ENCODE measurements at places on chromosomes 12 and 14. TPM values are rescaled to one million over a fixed set of nuclear protein-coding genes. Genes with fewer than 3 reads are reported as not detected.

The ANGEL1 gene
- 29.2 TPM for polyA plus RNA-seq

GRCh38 chr14:56247495-56248200, 129.4 kb downstream of the PELI2 start:
- no peaks in the 10 kb centered on the region for H3K27me3 ChIP-seq
- peaks cover 4% of the 10 kb centered on the region for H3K36me3 ChIP-seq
- DNase-seq, result no peak
- no peak overlapping the region for H3K4me3 ChIP-seq
- no peak overlapping the region for H3K27ac ChIP-seq

DNA sequence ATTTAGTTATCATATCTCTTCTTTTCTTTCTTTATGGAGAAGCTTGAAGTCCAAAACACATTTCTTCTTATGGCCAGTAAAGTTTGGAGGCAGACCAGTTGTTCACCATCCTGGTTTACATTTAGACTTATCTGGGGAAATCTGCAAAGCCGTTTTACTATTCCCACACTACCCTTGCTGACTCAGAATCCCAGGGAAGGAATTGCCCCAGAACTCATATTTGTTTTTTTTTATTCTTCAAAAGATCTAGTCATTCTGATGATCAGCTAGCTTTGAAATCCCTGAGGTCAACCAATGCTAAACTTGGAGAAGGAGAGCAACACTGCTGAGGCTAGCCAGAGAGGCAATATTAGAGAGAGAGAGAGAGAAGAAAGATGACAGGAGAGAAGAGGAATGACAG, 12.3 kb upstream of the LMO3 start:
- H3K4me1 ChIP-seq, result no peaks in the 10 kb centered on the region
- H3K27ac ChIP-seq, result no peak overlapping the region
- no peaks in the 10 kb centered on the region for H3K27me3 ChIP-seq
- no peak overlapping the region for H3K4me3 ChIP-seq
- no peak for DNase-seq
- no peaks in the 10 kb centered on the region for H3K36me3 ChIP-seq

DNA sequence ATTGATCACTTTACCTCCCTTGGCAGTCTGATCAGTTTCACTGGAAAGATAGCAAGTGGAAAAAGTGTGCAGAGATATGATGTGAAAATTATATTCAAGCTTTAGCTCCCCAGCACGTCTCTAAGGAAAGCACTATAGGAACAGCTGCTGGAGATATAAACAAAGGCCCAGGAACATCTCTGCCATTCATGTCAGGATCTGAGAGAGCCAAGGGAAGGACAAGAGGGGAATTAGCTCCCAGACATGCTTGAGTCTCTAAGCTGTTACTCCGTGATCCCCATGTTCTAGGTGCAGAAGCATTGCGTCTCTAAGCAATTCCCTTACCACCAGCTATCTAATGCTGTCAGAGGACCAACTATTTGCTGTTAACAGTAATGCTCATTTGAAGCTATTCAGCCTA, 700.2 kb downstream of the DIO2 start:
- H3K4me3 ChIP-seq, result no peak overlapping the region
- H3K27me3 ChIP-seq, result no peaks in the 10 kb centered on the region
- no peak overlapping the region for H3K27ac ChIP-seq
- no peak for DNase-seq

The PRIMA1 gene
- 9.2 TPM for polyA plus RNA-seq

The PDE6H gene
- not detected for polyA plus RNA-seq

DNA sequence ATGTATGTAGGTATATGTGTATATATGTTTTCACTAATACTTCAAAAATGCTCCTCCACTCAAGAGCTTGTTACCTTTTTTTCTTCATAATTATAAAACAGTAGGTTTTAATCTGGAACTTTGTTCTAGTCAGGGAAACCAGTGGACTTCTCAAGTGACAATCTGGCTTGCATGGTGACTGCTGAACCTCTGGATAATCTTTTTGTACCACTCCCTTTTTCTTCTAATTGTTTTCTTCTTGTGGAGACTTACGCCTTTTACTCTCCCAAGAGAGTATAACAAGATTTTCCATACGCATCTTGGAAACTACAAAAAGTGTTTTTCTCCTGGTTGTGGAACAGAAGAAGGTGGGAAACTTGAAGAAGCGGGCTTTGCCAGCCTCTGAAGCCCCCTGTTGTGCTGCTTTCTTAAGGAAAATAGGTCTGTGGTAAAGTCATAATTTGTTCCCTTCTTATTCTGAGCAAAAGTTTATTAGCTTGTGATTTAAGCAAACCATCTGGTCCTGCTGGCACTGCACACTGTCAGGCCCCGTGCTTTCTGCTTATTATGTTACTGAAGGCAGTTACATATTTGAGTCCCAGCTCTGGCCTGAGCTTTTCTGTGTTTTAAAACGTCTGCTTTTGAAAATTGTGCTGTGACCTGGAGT, 291.8 kb downstream of the ERC1 start:
- H3K36me3 ChIP-seq, result no peaks in the 10 kb centered on the region
- H3K27ac ChIP-seq, result no peak overlapping the region
- H3K4me3 ChIP-seq, result no peak overlapping the region

The SELPLG gene
- polyA plus RNA-seq, result 5.6 TPM

- H3K27me3 ChIP-seq, result no peaks in the 10 kb centered on the region
- no peaks in the 10 kb centered on the region for H3K4me1 ChIP-seq
- no peak overlapping the region for H3K4me3 ChIP-seq
- no peaks in the 10 kb centered on the region for H3K36me3 ChIP-seq
These were observed 66.9 kb downstream of the CMKLR1 start for GRCh38 chr12:108271951-108272872.

The GRIN2B gene
- polyA plus RNA-seq, result 0.04 TPM

- H3K4me3 ChIP-seq, result no peak overlapping the region
- peak; percentile 58 for DNase-seq
- no peaks in the 10 kb centered on the region for H3K36me3 ChIP-seq
- no peak overlapping the region for H3K27ac ChIP-seq
These were observed 142.8 kb downstream of the SLC8A3 start for GRCh38 chr14:70045844-70046535.

The FNTB gene
- 26.2 TPM for polyA plus RNA-seq

GRCh38 chr12:24172031-24172772, 222.7 kb upstream of the SOX5 start:
- no peak overlapping the region for H3K4me3 ChIP-seq
- H3K27me3 ChIP-seq, result no peaks in the 10 kb centered on the region
- H3K36me3 ChIP-seq, result no peaks in the 10 kb centered on the region
- no peak for DNase-seq

The TM9SF1 gene
- 50.9 TPM for polyA plus RNA-seq

The CTSG gene
- 0.18 TPM for polyA plus RNA-seq

The CSAD gene
- polyA plus RNA-seq, result 60.0 TPM

DNA sequence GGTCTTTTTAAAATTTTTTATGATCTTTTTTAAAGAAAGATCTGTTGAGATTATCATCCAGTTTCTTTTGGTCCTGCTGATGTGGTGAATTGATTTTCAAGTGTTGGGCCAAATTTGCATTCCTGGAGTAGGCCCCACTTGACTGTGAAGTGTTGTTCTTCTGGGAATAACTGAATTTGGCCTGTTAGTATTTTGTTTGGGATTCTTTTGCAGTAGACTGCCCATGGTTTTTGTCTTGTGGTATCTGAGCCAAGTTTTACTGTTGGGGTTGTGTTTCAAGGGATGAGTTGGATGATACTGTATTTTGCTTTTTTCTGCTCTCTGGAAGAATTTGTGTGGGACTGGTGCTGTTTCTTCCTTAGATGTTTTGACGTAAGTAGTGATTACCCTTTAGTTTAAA, 4.0 kb upstream of the SYCP3 start:
- no peak overlapping the region for H3K27ac ChIP-seq
- H3K4me3 ChIP-seq, result no peak overlapping the region
- H3K27me3 ChIP-seq, result no peaks in the 10 kb centered on the region
- DNase-seq, result no peak

The PPP1R1A gene
- 17.2 TPM for polyA plus RNA-seq

GRCh38 chr12:107948391-107948945, 174.0 kb downstream of the ASCL4 start:
- no peak overlapping the region for H3K4me3 ChIP-seq
- H3K36me3 ChIP-seq, result no peaks in the 10 kb centered on the region
- peaks cover 3% of the 10 kb centered on the region for H3K27me3 ChIP-seq
- no peak for DNase-seq
- no peaks in the 10 kb centered on the region for H3K4me1 ChIP-seq
- no peak overlapping the region for H3K27ac ChIP-seq

DNA sequence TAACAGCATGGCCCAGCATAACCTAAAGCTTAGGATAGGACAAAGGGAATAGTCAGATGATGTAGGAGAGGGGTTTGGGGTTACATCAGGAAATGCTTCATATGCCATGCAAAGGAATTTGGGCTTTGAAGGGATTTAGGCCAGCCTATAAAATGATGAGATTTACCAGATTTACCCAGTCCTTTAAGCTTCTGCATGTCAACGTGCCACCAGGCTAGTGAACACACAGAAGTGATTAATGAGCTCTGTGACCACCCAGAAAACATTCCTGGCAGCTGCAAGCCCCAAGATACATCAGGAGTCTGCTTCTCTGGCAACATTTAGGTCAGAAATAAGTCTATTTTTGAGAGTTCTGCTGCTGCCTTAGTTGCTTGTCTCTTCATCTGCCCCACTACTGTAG, 118.3 kb downstream of the LRIG3 start:
- H3K27me3 ChIP-seq, result no peaks in the 10 kb centered on the region
- no peak overlapping the region for H3K27ac ChIP-seq
- H3K4me1 ChIP-seq, result no peaks in the 10 kb centered on the region
- H3K4me3 ChIP-seq, result no peak overlapping the region
- H3K36me3 ChIP-seq, result no peaks in the 10 kb centered on the region

GRCh38 chr14:50832935-50833630, 2.1 kb upstream of the NIN start:
- no peak overlapping the region for H3K4me3 ChIP-seq
- H3K27ac ChIP-seq, result no peak overlapping the region
- peaks cover 8% of the 10 kb centered on the region for H3K4me1 ChIP-seq
- no peaks in the 10 kb centered on the region for H3K36me3 ChIP-seq

The GALC gene
- 119 TPM for polyA plus RNA-seq

The CDCA3 gene
- 29.1 TPM for polyA plus RNA-seq

The ETV6 gene
- 14.9 TPM for polyA plus RNA-seq

DNA sequence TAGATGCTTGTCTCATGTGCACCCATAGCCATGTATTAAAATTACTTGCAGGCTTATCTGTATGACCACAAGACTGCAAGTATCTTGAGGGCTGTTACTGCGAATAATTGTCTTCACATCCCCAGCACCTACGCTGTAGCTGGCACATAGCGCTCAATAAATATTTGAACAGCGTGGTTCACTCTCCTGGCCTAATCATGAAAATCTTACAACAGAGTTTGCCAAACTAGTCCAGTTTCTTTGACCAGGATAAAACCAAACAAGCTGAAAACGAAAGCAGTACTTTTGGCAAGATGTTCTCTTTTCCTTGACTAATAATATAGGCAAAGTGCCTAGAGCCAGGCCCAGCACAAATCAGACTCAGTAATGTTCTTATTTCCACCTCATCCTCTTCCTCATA, 106.7 kb downstream of the RPS29 start:
- H3K27ac ChIP-seq, result no peak overlapping the region

GRCh38 chr14:73816393-73816816, 35.2 kb upstream of the PTGR2 start:
- no peaks in the 10 kb centered on the region for H3K4me1 ChIP-seq
- H3K36me3 ChIP-seq, result no peaks in the 10 kb centered on the region
- no peaks in the 10 kb centered on the region for H3K27me3 ChIP-seq
- peak; percentile 79 for DNase-seq
- peak overlapping the region; percentile 5 for H3K27ac ChIP-seq

GRCh38 chr12:119082496-119082895, 96.2 kb upstream of the HSPB8 start:
- no peak overlapping the region for H3K27ac ChIP-seq
- no peak overlapping the region for H3K4me3 ChIP-seq
- no peaks in the 10 kb centered on the region for H3K27me3 ChIP-seq
- H3K36me3 ChIP-seq, result no peaks in the 10 kb centered on the region
- H3K4me1 ChIP-seq, result no peaks in the 10 kb centered on the region
- no peak for DNase-seq

- H3K27me3 ChIP-seq, result no peaks in the 10 kb centered on the region
- H3K4me3 ChIP-seq, result no peak overlapping the region
- no peak overlapping the region for H3K27ac ChIP-seq
- H3K4me1 ChIP-seq, result no peaks in the 10 kb centered on the region
These were observed 136.8 kb downstream of the KCNH5 start for GRCh38 chr14:62908506-62908905.

DNA sequence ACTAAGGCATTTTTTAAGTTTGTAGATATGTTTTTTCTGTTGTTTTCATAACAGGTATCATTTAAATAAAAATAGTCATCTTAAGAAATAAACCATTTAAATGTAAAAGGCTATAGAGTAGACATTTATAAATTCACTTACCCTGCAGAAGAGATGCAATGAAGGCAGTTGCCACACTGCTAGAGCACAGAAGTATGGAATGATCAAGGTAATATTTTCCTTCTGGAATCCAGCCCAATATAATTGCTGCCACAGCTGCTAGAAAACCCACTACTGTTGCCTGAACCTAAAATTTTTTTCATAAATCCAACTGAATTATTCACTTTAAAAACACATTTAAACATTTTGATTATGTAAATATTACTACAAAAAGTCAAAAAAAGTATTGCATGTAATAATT, 69.2 kb downstream of the SLC41A2 start:
- no peak overlapping the region for H3K4me3 ChIP-seq
- no peaks in the 10 kb centered on the region for H3K36me3 ChIP-seq
- DNase-seq, result no peak
- H3K27me3 ChIP-seq, result no peaks in the 10 kb centered on the region

The CAPZA3 gene
- polyA plus RNA-seq, result 0.04 TPM

DNA sequence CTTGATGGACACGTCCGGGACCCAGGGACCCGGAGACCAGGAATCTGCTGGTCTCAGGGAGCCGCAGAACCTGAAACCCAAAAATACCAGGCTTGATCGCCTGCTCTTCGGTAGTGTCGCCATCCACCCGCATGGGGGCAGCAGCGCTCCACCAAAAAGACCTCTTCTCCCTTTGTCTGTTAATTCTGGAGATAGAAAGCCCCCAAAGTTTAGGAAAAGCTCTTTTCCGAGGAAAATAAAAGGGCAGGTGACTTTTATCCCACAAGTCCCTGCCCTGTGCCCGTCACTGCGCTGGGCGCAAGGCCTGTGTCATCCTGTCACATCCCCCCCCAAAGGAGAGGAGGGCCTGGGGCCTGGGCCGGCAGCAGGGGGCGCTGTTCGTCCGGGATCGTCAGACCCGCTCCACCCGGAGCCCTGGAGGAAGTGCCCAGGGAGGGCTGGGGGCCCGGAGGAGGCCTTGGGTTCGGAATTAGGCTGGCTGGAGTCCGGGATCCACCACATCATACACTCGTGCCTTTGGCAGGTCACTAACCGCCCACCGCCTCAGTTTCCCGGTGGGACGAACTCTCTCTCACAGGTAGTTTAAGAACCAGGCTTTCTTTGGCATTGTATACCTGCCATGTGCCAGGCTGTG, 31.9 kb downstream of the DAD1 start:
- no peaks in the 10 kb centered on the region for H3K36me3 ChIP-seq
- H3K27ac ChIP-seq, result no peak overlapping the region
- peak overlapping the region; percentile 24 for H3K4me3 ChIP-seq
- DNase-seq, result peak; percentile 76
- H3K4me1 ChIP-seq, result peaks cover 48% of the 10 kb centered on the region

DNA sequence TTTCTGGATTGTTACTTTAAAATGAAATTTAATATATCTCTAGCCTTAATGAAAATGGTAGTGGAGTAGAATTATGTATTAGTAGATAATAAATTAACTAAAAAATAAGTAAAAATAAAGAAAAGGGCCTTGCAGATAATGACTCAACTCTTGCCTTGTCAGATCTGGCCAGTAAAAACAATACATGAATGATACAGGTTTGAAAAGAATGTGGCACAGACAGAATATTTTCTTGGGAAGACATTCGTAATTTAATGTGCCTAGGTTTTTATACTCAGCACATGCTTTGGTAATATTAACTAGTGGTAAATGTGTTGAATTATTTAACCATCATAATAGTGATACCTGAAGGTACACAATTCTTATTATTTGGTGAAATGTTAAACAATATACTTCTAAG, 28.3 kb downstream of the ATF7IP start:
- DNase-seq, result no peak
- H3K4me1 ChIP-seq, result peaks cover 6% of the 10 kb centered on the region
- H3K27ac ChIP-seq, result peak overlapping the region; percentile 69

The HEBP1 gene
- polyA plus RNA-seq, result 237 TPM

Measured in large intestine (tissue), 12 donors.